Effector memory CD4-positive, alpha-beta T cell (primary cell): ENCODE measurements at places on chromosomes 11 and 22.

DNA sequence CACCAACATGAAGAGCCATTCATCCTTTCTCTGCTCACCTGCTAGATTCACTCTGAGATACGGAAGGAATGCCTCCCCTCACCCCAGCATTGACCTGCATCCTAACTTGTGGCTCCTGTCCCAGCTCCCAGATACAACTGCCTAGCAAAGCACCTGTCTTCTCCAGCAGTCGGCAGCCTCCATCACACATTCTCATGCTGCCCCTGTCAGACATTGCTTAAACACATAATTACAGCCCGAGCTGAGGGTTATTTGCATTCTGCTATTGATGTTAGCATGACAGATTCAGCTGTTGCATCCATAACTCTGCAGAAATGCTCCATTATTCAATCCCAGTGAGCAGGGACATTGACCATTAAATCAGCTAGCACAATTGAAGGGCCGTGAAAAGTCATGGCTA is 184.4 kb upstream of the NARS2 start:
- no peak for DNase-seq

DNA sequence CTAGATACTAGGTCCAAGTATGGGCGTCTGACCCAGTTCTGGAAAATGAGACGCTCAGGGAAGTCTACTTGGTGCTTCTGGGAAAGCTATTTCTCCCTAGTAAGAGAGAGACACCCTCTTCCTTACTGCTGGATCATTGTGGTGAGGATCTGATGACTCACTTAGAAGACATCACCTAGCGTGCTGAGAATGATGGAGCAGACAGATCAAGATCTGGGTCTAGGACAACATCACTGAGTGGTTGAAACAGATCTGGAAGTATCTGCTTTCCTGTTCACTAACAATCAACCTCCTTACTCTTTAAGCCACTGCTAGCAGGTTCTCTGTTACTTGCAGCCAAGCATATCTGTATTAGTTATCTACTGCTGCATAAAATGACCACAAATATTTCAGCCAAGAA is 38.3 kb upstream of the HMGXB4 start:
- DNase-seq = no peak

- no peak for DNase-seq
These were observed 11.8 kb downstream of the C11orf96 start for GRCh38 chr11:43954241-43954640.

- DNase-seq = no peak
These were observed 7.6 kb upstream of the CCKBR start for GRCh38 chr11:6251990-6252473.

DNA sequence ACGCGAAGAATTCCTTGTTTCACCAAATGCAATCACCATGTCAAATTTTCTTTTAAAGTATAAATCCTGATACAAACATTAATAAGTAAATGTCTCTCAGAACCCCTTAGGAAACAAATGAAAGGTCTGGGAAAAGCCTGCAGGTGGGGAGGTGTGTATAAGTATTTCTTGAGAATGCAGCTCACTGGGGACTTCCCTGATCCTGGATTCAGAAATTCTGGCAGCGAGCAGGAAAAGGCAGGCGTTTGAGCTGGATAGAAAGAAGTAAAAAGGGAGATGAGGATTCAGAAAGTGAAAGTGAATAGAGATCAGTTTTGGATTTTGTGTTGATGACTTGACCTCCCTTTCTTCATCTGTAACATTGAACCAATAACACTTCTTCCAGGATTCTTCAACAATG is 68.3 kb upstream of the CTSC start:
- no peak for DNase-seq

GRCh38 chr22:39457198-39457555 is 365 bp downstream of the MGAT3 start:
- no peak for DNase-seq

- DNase-seq = no peak
These were observed 165.1 kb upstream of the NCAM1 start for GRCh38 chr11:112795911-112796649.

- peak; percentile 53 for DNase-seq
These were observed 78.9 kb downstream of the FLI1 start for GRCh38 chr11:128772814-128773213.

DNA sequence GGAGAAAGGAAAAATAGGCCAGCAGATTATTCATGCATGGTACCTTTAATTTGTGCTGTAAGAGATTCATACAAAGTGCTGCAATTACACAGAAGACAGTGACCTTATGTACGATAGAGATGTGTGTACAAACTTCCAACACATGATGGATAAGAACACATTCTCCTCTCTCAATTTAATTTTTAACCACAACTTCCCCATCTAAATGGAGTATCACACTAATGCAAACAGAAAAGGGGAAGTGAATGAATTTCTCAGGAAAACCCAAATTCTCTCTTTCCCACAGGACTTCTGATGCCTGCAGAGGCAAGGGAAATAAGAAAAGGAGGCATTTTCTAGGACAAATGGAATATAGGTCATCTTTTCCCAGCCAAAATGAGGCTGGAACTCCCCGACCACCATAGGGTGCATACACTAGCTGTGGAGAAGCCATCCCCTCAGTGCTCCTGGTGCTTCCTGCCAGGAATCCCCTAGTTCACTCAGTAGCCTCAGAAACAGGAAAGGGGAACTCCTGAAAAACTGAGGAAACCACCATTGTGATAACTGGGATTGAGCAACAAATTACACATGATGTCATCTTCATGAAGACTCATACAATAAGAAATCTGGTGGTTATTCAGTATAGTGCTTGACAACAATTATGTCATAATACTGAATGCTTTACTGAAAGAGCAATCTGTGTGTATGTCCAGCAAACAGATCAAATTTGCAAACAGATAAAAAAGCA is 22.4 kb downstream of the MMP10 start:
- no peak for DNase-seq
